Stimulated activated CD8-positive, alpha-beta memory T cell treated with anti-CD3 and anti-CD28 coated beads, Interleukin-2, amount 100 ng/mL, for 1 hour (primary cell): ENCODE measurements at places on chromosomes 6 and 20.

DNA sequence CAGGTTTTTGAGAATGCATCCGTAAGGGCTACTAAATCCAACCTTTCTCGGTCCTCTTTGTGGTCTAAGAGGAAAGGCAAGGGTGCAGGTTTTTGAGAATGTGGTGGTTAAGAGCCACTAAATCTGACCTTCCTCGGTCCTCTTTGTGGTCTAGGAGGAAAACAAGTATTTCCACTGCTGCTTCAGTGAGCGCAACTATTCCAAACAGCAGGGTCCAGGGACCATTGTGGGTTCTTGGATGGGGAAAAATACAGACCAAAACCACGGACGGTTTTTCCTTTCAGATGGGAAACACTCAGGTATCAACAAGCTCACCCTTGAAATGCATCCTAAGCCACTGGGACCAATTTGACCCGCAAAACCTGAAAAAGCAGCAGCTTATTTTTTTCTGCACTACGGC is 21.9 kb downstream of the BTBD9 start:
- no peak for DNase-seq

GRCh38 chr20:53224851-53225250 is 252.7 kb downstream of the TSHZ2 start:
- no peak for DNase-seq

- no peak for DNase-seq
Observed at GRCh38 chr20:24157213-24157612, 168.6 kb upstream of the GGTLC1 start.

- no peak for DNase-seq
Observed at GRCh38 chr20:34052414-34052813, 58.7 kb downstream of the RALY start.

DNA sequence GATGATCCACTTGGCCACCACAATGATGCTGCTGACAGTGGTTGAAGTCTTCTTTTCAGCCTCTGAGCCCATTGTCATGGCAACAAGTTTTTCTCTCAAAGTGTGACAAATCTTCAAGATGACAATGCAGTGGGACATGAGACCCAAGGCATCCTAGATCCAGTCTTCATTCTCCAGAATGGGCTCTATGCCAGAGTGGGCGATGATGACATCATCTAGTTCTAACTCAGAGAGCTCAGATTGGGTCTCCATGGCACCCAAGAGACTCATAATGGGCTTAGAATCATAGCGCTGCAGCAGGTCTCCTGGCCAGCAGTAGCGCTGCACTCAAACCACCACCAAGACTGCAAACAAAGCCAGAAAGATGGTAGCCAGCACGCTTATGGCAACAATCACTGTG is 973.6 kb downstream of the EYS start:
- no peak for DNase-seq

DNA sequence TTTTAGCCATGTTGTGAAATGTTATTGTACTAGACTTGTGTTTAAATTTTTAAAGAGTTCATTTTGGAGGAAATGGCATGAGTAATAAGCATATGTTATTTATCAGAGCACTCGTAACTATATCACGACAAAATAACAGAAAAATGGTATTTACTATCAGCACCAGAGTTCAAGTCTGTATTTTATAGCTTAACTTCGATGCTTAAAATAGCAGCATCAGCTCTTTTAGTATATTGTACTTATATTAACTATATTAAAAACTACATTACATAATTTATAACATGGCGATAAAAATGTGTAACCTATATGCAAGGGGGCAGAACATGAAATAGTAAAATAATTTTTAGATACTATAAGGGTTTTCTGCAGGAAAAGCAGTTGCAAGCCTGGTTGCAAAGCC is 52.9 kb downstream of the ABRACL start:
- DNase-seq = no peak

DNA sequence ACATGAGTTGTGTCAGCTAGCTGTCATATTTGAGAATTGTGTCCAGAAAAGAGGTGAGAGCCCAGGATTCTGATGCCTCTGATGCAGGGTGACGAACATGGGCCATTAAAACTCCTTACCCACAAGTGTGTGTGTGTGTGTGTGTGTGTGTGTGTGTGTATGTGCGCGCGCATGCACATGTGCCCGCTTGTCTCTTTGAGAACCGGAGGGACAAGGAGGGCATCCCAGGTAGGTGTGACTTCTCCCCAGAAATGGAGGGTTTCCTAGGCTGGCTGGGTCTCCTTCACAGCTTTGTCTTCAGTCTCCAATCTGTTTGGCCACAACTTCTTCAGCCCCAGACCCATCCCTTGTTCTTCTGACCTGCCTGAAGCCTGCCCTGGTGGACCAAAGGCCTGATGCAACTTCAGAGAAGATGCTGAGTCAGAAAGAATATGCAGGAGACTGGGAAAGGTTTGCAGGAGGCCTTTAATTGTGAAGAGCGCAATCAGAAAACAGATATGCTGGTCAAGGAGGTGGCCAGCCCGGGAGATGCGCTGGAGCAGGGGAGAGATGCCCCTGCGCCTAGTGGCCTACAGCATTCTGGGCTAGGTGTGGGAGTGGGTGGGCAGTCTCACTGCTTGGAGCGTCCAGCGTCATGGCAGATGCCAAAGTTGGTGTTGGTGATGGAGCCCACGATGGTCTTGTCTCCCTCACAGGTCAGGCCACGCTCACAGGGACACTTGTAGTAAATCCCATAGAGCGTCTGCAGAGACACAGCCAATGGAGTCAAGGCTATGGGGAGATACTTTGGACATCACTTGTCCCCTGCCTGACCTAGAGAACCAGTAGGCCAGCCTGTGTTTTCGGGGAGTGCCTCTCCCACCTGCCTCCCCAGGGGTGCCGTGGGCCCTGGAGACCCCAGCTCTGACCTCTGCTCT is 2.3 kb downstream of the CLPS start:
- no peak for DNase-seq

- no peak for DNase-seq
Observed at GRCh38 chr6:6682225-6682624, 93.7 kb downstream of the LY86 start.

DNA sequence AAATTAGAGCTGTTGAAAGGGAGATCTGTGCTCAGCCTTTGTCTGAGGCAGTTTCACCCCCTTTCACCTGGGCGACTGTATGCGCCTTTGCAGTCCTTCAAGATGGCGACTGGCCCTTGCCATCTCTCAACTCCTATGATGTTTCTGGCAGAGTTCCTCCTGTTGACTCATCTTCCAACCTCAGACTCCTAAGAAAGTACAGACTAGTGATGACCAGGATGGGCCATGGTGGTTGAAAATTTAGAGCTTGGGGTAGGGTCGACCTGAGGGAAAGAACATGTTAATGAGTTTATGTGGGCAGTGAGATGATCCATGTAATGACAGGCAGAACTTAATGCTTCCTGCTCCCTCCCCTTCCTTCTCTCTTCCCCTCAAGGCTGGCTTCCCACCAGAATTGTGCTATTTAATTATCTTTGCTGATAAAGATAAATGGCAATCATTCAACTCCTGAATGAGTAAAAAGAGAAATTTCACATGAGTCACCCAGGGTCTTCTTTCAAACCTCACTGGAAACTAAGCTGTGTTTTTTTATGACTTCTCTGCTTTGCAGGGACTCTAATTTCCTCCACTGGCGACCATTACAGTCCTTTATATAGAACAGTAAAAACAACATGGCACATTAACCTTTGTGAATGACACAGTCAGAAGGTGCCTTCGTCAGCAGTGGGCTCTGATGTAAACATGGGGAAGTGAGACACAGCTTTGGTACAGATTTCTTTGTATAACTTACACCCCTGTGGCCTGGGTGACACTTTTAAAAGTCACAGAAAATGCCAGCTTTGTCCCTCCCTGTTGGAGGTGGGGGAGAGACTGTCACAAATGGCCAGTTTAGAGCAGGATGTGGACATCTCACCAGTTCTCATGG is 103.5 kb downstream of the SCP2D1 start:
- DNase-seq = no peak

- DNase-seq = no peak
Observed at GRCh38 chr20:5118220-5119142, 1.3 kb downstream of the PCNA start.

- no peak for DNase-seq
Observed at GRCh38 chr6:154356113-154356512, 490 bp downstream of the IPCEF1 start.

- DNase-seq = no peak
Observed at GRCh38 chr6:104599821-104600638, 259.7 kb downstream of the HACE1 start.

DNA sequence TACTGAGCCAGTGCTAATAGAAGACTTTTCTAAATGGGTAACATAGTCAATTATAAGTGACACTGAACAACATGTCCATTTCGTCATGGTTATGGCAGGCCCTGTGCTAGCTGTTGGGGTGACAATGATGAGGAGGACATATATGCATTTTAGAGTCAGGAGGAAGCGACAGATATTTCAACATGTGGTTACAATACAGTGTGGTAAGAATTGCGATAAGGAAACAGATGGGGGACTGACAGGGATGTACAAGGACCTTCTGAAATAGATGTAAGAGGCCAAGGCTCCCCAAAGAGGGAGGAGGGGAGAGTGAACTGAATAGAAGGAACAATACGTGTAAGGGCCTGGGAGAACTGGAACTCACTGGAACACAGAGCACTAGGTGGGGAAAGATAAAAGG is 11.7 kb downstream of the MMP24 start:
- no peak for DNase-seq

DNA sequence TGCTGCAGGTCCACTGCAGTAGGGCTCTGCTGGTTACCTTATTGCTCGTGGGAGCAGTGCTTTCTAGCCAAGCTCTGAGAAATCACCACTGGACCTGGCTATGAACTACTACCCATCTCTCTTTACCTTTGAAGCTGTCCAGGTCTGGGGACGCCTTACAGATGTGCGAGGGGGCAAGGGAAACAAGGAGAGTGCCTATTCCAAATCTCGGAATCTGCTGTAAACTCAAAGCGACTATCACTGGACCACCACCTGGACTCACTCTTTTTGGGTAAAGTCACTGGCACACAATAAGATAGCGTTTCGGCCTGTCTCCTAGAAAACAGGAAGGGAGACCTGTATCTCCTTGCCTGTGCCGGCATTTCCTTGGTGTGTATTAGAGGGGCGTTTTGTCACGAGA is 5.3 kb downstream of the NRN1 start:
- DNase-seq = no peak

DNA sequence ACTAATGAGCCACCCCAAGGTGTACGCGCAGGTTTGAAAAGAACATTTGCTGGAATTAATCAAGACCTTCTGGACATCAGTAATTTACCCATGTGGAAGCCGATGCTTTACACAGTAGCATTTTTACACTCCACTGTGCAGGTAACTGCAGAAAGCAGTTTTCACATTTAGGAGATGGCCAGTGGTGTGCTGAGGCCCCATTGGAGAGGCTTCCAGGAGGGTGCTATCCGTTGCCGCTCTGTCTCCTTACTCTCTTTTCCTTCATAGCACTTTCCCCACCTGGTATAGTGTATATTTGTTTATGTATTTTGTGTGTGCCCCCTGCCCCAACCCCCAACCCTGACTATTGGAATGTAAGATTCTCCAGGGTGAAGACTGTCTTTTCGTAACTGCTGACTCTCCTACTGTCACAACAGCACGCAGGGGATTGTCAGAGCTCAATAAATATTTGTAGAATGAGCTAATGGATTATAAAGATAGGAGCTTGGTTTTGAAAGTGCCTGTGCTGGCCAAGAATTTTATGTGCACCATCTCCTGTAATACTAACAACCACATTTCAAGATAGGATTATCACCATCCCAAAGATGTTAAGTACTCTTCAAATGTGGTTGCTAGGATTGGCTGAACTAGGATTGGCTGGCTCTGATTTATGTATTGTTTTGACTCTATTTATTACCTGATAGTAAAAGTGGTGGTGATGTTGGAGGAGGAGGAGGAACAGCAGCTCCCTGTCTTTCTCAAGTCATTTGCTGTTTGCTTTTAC is 74.0 kb upstream of the GLP1R start:
- DNase-seq = no peak

- no peak for DNase-seq
Observed at GRCh38 chr6:108616973-108617372, 56.3 kb downstream of the FOXO3 start.

DNA sequence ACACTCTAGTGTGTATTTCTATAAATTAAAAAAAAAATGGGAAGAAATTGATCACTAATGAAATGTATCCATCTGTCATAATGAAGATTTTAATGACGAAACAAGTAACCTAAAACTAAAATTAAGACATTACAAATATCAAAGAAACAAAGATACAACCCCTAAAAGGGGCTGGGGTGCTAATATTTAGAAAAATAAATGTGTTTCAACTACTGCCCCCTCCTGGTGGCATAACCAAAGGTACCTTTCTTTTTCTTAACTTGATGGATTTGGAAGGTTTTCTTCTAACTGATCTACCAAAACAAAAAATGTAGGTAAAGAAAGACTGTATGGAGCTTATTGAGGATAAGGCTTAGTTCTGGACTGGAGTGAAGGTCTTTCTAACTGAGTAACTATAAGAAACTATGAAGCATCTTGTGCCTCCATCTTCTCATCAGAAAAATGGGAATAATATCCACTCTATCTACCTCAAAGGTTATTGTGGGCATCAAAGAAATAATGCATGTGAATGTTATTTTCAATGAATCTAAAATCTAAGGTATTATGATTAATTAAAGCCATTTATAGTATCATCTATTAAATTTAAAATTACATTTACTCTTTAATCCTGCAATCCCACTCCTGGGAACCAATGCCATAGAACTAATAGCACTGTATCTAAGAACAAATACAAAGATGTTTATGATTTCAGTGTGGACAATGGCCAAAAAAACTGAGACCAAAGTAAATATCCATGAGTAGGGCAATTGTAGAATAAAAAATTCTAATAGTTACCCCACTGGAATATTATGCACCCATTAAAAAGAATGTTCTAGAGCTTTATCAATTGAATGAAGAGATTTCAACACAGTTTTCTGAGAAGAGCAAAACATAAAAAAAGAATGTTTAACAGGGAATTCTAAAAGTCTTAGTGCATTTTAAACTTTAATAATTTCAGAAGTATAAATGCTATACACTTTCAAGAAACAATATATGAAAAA is 117.2 kb downstream of the BACH2 start:
- no peak for DNase-seq

DNA sequence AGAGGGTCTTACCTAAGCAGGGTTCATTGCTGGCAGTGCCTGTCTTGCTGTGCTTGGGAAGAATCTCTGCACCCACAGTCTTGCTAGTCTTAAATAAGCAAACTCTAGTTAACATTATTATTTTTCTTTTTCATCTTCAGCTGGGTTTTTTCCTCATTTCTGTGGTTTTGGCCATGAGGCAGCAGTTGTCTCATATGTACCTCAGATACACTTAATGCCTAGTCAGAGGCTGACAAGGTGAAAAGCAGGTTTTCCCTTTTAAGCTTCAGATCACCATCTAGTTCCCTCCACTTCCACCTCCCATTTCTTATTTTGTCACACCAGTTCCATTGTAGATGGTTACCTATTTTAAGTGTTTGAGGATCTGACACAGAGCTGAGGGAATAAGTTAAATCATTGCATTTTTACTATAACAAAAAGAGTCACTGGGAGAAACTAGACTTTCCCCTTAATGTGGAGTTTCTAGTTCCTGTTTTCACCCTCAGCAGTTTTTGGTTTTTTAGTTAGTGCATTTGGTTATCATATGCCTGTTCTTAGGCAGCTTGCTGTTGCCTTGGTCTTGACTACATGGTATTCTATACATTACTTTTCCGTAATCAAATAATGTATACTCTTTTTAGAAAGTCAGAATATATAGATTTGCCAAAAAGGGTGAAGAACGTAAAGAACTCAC is 46.0 kb downstream of the AFDN start:
- DNase-seq = no peak
